ENCODE measurements at places on chromosomes 3 and 15.

GRCh38 chr15:49831206-49831965, 210.5 kb downstream of the DTWD1 start:
- no peak for DNase-seq

DNA sequence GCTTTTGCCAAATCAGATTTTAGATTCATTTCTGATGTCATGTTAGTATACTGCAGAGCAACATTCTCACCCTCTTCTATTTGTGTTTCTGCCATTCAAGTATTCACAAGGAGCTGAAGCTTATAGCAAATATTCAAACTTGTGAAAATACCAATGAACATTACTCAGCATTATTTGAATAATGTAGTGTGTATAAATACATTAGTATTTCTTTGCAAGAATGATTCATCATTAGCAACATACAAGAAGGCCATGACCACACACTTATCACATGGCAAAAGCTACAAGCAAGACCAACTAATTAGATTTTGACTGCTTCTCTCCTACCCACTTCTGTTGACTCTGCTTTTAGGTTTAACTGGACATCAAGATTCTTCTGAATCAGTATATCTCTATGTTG, 124.9 kb downstream of the IGSF11 start:
- DNase-seq: no peak

DNA sequence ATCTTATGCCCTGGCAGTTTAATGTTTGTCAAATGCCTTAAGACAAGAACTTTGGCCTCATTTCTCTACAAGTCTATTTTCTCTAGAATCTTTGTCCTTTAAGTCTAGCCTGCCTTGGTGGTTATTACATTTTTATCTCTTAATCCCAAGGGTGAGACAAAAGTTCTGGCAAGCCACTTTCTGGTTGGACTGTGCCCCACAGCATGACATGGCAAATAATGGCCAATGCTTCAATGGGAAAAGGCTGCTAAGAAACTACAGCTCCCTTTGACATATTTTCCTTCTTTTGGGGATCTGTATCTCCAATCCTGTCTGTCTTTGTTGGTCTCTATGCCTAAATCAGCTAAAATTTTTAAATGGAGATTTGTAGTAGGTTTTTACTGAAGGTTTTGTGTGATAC, 181.6 kb upstream of the MBNL1 start:
- DNase-seq: no peak

DNA sequence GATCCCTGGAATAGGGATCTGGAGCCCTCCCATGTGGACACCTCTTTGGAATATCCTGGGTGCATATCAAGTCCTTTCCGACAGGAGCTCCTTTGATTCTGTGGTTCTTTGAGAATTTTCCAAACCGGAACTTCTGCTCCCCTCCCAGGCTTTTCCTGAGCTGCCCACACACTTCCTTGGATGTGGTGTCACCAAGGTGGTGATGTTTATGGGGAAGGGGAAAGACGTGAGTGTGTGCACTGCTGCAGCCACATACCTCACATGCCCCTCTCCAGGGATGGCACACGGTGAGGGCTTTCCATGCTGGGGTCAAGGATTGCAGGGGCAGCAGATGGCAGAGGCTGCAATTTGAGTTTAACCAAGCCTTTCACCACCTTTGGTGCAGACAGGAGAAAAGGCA, 27.9 kb upstream of the PSTPIP1 start:
- DNase-seq: no peak

DNA sequence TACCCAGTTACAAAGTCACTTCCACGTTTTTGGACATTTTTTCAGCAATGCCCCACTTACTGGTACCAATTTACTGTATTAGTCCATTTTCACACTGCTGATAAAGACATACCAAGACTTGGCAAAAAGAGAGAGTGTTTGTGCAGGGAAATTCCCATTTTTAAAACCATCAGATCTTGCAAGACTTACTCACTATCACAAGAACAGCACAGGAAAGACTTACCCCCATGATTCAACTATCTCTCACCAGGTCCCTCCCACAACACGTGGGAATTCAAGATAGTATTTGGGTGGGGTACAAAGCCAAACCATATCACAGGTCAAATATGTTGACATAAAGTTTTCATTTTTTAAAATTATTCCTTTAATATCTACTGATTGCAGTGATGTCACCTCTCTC, 16.2 kb upstream of the ABI3BP start:
- no peak for DNase-seq

DNA sequence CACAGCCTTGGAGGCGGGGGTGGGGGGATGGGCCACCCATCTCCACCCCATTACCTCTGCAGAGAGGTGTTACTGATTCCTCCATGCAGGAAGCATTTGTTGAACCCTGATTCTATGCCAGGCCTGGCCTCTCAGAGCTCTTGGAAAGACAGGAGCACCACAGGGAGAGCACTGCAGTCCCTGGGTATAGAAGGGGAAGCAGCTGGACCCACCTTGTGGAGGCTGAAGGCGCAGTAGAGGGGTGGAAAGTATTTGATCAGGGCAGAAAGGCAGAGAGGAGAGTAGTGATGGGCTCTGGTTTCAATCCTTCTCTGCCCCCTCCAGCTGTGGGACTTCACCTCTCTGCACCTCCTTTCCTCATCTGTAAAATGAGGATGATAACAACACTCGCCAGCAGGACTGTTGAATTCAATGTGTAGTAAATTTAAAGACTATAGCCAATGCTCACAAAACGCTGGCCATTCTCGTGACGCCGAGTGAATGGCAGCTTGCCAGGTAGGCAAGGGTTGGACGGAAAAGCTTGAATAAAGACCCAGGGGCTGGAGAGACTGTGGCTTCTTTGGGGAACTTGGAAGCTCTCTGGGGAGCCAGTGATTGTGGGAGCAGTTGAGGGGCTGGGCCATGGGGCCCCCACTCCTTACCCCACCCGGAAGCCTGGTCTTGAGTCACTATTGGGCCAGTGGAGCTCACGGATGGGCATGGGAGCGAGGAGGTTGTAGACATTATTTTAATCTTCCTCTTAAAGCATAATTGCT, 8.0 kb upstream of the CCDC33 start:
- no peak for DNase-seq

- DNase-seq: no peak
These were observed 31.5 kb upstream of the FBLN2 start for GRCh38 chr3:13517253-13517977.

- DNase-seq: no peak
These were observed 12.1 kb downstream of the HEG1 start for GRCh38 chr3:125043599-125044151.

DNA sequence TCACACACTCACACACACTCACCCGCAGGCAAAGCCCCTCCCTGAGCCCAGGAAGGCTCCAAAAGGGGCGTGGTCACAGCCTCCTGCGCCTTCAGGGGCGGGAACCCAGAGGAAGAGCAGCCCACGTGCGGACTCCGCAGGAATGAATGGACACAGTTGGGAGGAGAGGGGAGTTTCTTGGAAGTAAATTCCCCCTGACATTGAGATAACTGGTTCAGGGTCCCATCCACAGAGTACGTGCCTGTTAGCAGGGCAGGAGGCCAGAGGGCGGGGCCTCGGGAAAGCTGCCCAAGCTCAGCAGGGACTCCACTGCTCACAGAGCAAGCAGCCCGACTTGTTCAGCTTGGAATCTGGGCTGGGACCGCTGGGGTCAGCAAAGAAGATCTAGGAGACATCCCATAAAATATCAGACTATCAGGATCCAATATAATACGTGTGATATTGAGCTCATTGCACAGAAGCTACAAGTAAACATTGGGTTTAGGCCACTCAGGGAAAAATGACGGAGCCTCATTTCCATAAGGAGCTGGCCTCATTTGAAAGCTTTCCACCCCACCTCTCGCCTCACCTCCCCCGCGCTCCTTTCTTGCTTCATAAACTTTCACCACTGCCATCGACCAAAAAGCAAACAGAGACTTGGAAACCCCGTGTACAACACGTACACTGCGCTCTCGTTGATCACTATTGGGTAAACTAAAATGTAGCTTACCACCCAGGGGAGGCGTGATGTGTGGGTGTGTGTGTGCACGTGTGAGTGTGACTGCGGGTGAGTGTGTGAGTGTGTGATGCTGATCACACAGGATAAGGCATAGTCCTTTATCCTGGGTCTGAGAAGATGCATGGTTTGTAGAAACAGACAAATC, 36.0 kb downstream of the TM2D3 start:
- no peak for DNase-seq

DNA sequence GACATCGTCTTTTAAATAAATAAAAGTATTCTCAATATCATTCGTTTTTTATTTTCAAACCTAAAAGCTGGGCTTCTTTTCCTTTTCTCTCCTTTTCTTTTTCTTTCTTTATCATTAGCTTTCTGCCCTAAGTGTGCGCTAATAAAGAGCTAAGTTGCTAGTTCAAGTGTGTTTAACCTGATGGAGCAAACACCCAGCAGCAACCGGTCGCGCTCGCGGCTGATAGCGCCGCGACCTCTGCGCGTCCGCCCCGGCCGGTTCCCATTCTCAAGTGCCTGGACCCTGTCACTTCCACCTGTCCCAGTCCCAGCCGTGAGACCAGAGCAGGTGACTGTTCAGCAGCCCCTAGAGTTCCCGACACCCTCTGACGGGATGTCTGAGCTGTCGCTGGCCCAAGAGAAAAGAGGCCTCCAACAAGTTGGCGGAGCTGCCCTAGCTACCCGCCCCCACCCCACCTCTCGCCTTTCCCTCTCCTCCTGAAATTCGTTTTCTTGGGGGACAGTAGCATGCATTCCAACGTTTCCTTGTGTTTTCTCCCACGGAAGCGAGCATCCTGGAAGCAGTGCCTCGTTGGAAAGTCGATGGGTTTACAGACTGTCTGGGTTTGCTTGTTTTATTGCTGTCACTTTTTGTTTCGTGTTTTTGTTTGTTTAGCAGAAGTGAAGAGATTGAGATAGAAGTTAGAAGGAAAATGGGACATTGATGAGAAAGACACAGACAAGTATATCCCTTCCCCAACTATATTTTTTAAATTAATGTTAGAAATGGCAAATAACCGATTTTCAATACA, 3.1 kb upstream of the MECOM start:
- DNase-seq: peak; percentile 70

DNA sequence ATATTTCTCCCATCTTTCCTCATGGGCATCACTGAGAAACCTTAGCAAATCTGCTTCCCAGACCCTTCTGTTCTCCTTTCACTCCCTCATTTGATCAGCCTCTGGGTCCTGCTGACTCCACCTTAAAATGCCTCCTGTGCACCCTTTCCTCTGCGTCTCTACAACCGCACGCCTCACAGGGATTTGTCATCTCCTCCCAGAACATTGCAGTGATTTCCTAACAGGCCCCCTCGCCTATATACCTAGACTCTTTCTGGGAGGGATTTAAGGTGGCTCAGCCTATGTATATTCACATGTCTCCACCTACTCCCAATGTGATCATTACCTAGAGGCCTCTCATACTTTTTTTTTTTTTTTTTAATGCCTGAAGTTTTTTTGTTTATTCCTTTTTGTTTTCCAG, 69.2 kb downstream of the LIPC start:
- DNase-seq: no peak

- DNase-seq: no peak
These were observed 106.7 kb downstream of the FAM43A start for GRCh38 chr3:194792368-194792767.

DNA sequence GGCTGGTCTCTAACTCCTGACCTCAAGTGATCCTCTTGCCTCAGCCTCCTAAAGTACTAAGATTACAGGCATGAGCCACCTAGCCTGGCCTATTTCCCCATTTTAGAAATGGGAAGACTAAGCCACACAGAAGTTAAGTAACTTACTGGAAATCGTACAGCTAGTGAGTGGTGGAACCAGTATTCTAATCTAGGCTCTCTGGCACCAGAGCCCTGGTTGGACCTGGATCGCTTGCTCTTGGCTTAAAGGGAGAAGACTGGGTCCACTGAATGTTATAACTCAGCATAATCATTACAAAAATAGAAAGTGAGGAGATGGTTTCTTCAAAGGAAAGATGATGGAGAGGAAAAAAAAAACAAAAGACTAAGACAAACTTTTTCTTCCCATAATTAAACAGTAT, 37.4 kb upstream of the CNTN3 start:
- DNase-seq: no peak

DNA sequence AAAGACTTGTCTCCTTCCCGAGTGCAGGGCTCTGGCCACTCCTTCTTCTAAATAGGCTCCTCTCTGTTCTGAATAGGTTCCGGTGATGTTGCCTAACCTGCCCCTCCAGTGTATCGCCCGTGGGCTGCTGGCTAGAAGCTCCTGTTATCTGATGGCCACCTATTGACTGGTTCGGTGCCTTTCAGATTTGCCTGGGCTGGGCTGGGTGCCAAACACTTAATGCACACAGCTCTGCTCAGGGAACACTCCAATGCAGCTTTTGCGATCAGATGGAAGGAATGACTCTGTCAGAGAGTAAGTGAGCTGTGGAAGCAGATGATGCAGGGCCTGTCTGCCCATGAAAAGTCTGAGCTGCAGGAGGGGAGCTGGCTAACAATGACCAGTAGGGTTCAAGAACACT, 112.9 kb downstream of the CORO2B start:
- no peak for DNase-seq

DNA sequence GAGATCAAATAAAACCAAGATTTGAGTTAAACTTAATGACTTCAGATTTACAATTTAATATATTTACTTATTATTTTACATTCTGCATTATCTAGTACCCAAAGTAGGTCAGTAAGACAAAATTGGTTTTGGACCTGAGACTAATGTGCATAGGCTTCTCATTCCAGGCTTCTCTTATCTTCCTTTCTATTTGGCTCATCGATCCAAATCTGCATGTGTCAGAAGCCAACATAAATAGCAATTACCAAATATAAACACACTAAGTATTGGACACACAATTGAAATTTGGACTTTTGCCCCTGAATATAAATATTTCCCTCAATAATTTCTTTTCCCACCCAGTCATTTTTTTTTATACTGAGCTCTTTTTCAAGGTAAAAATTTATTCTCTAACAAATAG, 290.6 kb upstream of the ARHGEF26 start:
- no peak for DNase-seq

GRCh38 chr3:4290272-4290893, 12.8 kb upstream of the SETMAR start:
- DNase-seq: no peak

GRCh38 chr3:62622553-62623174, 249.3 kb upstream of the FEZF2 start:
- DNase-seq: no peak

Data from upper lobe of right lung (tissue), 1 donor.